ENCODE measurements at places on chromosomes 2 and 18.

GRCh38 chr2:201866643-201867473 lies 60.5 kb downstream of the CDK15 start:
- no peak for DNase-seq

- DNase-seq = no peak
Measured at GRCh38 chr2:225488743-225489142, 89.2 kb downstream of the NYAP2 start.

- no peak for DNase-seq
Measured at GRCh38 chr2:192675681-192676080, 480.9 kb upstream of the TMEFF2 start.

DNA sequence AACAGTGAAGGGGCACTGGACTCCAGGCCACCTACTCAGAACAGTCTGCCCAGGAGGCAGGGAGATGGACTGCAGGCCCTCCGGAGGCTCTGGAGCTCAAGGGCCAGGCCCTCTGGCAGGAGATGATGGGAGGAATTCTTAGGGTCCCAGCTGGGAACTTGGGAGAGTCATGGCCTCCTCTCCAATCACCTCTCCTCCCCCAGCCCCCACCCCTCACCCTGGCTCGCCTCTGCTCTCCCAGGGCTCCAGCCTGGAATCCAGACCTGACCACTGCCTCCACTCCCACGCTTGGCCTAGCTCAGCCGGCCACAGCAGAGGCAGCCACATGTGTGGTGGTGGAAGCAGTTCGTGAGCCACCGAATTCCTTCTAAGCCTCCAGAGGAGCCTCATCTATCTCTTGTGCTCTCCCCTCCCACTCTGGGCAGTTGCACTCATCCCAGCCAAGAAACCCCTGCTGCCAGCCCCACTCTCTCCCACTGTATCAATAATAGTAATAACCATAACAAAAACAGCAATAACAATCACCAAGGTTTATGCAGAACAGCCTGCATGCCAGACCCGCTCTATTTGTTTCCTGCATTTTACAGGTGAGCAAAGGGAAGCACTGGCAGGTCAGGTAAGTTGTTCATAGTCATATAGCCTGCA lies 67.4 kb downstream of the TNS1 start:
- DNase-seq = no peak

DNA sequence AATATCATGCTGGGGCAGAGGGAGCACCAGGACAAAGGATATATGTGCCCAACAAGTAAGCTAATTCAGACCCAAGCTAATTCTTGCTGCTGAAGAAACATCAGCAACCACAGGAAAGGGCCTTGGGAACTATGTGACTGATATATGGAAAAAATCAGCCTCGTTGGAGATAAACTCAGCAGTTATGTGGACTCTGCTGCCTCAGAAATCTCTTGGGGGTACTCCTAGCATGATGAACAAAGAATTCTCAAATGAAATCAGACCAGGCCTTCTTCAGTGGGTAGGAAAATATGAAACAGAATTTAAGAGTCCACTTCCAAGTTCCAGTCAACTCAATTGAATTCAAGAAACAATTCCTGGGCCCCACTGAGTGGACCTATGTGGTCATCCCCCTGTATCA lies 367.9 kb downstream of the TNS1 start:
- no peak for DNase-seq

DNA sequence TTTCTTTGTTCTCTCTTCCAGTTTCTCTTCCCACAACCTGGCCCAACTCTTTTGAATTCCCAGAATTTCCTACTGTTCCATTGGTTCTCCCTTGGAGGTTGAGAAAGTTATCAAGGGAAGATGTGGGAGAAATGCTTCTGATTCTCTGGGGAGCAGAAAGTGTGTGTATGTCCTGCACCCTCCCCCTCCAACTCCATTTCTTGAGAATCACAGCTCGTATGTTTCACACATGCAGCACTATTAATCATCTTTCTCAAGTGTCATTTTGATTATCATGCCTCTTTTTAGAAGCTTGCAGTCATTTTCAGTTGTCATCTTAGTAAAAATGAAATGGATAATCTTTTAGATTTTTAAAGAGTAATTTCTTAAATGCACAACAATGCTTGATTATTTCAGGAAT lies 296.8 kb upstream of the SLC39A10 start:
- no peak for DNase-seq

- peak; percentile 39 for DNase-seq
Measured at GRCh38 chr2:231611273-231612108, 18.8 kb downstream of the TEX44 start.

GRCh38 chr2:134141598-134142340 lies 112.1 kb upstream of the MGAT5 start:
- DNase-seq = no peak

DNA sequence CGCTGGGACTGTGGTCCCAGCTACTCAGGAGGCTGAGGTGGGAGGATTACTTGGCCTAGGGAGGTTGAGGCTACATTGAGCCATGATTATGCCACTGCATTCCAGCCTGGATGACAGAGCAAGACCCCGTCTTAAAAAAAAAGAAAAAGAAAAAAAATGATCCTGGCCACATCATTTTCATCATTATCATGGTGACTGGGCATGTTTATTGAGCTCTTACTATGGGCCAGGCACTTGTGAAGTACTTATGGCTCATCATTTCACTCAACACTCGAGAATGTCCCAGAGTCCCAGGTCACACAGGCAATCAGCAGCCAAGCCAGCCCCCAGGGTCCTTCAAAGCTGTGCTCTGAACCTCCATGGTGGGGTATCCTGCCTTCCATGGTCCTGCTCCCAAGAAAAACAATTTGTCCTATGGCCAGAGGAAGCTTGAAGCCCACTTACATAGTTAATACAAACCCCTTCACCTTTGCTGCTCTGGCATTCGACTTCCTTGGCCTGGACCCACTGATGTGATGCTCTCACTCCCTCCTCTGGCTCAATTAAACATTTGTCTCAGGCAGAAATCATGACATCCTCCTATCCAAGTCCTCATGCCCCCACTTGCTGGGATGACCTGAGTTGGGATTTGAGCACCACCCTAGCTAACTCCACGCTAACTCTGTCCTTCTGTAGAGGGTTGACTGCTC lies 3.8 kb upstream of the CNNM4 start:
- DNase-seq = no peak

DNA sequence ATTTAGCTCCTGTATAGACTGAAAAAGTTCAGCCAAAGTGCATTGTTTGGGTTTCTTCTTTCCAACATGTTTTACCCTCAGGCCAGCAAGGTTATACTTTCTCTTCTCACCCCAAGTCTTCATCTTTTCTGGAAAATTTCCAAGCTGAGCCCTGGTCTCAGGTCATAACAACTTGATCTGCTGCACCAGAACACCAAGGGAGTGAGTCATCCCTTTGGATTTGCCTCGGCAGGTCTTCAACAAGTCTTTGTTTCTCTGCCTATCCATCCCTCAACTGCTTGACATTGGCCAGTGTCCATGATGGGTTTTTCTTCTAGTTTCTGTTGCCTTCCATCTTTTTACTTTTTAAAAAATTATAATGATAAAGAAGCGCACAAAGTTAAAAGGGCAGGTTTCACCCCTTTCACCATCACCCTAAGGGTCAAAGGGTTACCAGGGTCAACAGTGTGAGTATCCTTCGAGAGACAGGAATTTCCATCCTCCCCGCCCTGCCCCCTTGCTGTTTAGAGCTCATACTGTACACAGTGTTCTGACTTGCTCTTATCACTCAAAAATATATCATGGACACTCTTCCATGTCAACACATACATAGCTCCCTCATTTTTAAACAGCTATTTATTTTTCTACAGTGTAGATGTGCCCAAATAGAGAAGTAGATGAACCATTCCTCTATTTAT lies 5.7 kb upstream of the SPATS2L start:
- DNase-seq = no peak

DNA sequence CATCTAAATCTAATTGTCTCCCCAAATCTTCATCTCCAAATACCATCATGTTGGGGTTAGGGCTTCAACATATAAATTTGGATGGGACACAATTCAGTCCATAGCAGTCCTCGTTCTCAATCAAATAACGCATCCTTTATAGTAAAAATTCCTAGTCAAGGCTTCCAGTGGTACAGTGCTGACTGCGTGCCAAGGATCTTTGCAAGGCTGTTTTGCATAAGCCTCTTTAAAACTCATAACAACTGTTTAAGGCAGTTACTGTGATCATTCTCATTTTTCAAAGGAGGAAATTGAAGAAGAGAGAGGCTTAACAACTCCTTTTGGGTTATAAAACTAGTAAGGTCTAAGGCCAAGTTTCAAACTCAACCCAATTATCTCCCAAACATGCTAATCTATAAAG lies 666.9 kb downstream of the NYAP2 start:
- no peak for DNase-seq

GRCh38 chr18:45007531-45007930 lies 326.8 kb downstream of the SETBP1 start:
- no peak for DNase-seq

DNA sequence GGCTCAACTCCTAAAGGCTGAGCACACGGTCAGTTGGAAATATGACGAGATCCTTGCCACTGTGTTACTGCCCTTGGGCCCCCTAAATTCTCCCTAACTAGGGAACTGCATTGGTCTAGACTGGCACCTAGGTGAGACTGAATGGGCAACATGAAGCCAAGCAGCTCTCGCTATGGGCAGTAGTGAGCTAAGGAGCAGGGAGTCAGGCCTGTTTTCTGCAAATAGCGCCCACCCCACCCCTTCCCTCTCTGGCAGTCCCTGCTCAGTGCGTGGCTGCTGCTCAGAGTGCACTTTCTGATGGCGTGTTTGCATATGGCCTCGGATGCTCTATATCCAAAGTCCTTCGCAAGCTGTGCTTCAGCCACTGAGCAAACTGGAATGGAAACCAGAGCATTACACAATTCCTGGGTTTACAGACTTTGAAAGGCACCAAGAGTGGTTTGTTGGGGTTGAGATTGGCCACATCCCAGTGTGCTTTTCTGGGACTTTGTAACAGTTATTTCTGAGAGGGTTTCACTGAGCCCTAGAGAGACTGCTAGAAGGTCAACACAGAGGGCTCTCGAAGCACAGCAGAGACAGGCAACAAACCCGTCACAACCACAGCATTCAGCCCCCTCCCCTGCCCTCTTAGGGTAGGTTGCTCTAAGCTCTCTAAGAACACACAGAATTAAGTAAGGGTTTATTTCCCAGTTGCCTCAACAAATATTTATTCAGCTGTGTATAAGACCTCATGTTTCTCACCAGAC lies 419.9 kb downstream of the STK39 start:
- DNase-seq = no peak

DNA sequence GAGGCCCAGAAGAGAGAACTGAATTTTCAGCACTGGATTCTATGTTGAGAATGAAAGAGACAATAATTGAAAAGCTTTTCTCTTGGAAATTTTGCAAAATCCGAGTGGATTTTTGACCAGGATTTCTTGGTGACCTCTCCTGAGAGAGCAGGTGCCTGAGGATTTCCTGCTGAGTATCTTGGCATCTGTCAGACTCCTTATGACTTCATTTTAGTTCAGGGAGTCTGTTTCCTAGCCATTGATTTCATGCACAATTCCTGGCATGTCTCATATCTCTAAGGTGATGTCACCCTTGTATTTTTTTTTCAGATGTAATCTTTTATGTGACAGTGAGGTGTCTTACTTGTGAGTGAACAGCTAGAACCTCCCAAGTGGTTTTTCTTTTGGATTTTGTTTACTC lies 195.9 kb downstream of the NEDD4L start:
- DNase-seq = no peak

- no peak for DNase-seq
Measured at GRCh38 chr18:72878561-72878960, 10.8 kb upstream of the NETO1 start.

DNA sequence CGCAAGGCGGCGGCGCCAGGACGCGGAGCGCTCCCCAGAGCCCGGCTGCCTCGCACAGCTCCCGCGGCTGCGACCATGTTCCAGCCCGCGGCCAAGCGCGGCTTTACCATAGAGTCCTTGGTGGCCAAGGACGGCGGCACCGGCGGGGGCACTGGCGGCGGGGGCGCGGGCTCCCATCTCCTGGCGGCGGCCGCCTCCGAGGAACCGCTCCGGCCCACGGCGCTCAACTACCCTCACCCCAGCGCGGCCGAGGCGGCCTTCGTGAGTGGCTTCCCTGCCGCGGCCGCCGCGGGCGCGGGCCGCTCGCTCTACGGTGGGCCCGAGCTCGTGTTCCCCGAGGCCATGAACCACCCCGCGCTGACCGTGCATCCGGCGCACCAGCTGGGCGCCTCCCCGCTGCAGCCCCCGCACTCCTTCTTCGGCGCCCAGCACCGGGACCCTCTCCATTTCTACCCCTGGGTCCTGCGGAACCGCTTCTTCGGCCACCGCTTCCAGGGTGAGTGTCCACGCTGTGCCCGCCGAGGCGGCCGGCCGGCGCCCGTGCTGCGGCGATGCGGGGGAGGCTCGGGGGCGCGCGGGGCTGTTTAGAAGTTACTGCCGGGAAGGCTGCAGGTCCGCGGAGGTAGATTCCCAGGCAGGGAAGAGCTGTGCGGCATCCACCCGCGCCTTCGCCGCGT lies 696 bp downstream of the EMX1 start:
- no peak for DNase-seq

DNA sequence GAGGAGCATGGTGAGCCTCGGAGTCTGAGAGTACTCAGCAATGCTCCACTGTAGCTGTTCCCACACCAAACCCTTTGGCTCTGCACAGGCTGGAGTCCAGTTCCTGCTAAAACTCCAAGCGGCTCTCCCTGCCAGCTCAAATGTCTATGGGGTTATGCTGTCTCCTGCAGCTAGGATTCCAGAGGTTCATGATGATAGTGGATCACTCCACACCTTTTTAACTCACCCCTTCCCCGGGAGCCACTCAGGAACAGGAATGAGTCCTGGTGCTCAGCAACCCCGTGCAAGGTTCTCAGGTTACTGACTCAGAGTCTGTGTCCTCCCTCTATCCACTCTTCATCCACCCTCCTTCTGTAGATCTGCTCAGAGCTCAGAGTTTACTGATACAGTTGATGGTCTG lies 410.0 kb downstream of the CDH19 start:
- no peak for DNase-seq

- no peak for DNase-seq
Measured at GRCh38 chr2:189183170-189183569, 3.6 kb upstream of the COL5A2 start.

GRCh38 chr18:10067670-10068659 lies 154.1 kb downstream of the VAPA start:
- DNase-seq = no peak

GRCh38 chr18:12703664-12704063 lies 822 bp downstream of the PSMG2 start:
- DNase-seq = no peak

GRCh38 chr18:4241090-4241617 lies 214.0 kb downstream of the DLGAP1 start:
- DNase-seq = no peak

DNA sequence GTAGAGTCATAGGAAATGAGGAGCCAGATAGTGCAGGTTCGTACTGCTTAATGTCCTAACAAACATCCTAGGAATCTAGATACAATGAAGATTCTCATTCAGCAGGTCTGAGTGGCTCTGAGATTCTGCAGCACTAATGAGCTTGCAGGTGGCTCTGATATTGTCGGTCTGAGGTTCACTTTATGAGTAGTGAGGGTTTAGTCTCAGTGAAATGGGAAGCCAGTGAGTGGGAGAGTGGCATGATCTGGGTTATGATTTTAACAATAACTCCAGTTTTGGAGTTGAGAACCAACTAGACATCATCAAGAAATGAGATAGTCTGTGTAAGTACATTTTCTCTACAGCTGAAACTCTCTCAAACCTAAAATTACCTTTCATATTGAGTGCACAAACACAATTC lies 166.8 kb upstream of the SP5 start:
- DNase-seq = no peak

- DNase-seq = no peak
Measured at GRCh38 chr2:237547841-237548416, 18.4 kb upstream of the PRLH start.
